ENCODE measurements at places on chromosomes 11 and 22. TPM values are rescaled to one million over a fixed set of nuclear protein-coding genes. Genes with fewer than 3 reads are reported as not detected.
A peak's percentile ranks its signal among the peaks of the same experiment; 100 is the strongest.

GRCh38 chr11:98955551-98955950, 65.2 kb upstream of the CNTN5 start:
- H3K4me1 ChIP-seq, result no peaks in the 10 kb centered on the region
- H3K27me3 ChIP-seq, result no peaks in the 10 kb centered on the region
- no peak for DNase-seq
- H3K4me3 ChIP-seq, result no peak overlapping the region
- no peaks in the 10 kb centered on the region for H3K36me3 ChIP-seq

Gene CHST1
- polyA plus RNA-seq, result 3.3 TPM

Gene SCGB1C1
- polyA plus RNA-seq, result not detected

DNA sequence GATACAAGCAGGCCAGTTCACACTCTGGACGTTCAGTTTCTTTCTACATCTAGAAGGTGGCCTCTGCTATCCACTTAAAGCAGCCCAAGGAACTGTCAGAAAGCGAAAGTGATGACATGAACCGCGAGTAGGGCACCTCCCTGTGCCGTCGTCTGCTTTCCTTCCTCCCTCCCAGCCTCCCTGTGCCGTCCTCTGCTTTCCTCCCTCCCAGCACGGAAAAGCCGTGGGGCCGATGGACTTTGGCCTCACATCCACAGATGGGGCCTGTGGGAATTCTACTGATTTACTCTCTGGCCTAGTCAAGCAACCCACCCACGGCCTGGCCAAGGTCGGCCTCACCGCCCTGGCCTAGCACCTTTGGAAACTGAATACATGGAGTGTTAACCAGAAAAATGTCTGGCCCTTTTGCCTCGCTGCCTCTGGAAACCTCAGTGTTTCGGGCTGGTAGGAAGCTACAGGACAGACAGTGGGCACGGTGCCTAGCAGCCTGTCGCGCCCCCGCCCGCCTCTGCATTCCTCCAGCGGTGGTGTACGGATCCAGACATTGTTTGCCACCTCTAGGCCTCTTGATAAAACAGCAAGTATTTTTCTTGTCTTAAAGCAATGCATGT, 14.2 kb downstream of the PEX26 start:
- peaks cover 4% of the 10 kb centered on the region for H3K4me1 ChIP-seq
- H3K4me3 ChIP-seq, result no peak overlapping the region
- H3K27me3 ChIP-seq, result no peaks in the 10 kb centered on the region
- peak; percentile 93 for DNase-seq

- no peak for DNase-seq
- H3K4me3 ChIP-seq, result no peak overlapping the region
- no peak overlapping the region for H3K27ac ChIP-seq
These were observed 33.0 kb downstream of the PPP6R2 start for GRCh38 chr22:50376085-50376651.

DNA sequence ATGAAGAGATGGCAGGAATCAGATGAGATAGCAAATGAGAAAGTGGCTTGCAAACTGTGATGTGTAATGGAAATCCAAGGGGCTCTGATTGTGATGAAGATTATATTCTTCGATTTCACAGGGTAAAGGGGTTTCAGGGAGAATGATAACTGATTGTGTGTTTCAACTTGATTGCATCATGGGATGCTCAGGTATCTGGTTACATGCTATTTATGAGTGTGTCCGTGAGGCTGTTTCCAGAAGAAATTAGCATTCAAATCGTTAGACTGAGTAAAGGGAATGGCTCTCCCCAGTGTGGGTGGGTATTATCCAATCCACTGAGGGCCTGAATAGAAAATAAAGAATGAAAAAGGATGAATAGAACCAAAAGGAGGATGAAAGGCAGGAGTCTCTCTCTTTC, 278.7 kb upstream of the LARGE1 start:
- H3K27ac ChIP-seq, result no peak overlapping the region
- no peaks in the 10 kb centered on the region for H3K36me3 ChIP-seq
- H3K4me3 ChIP-seq, result no peak overlapping the region
- no peaks in the 10 kb centered on the region for H3K4me1 ChIP-seq
- no peaks in the 10 kb centered on the region for H3K27me3 ChIP-seq
- no peak for DNase-seq

DNA sequence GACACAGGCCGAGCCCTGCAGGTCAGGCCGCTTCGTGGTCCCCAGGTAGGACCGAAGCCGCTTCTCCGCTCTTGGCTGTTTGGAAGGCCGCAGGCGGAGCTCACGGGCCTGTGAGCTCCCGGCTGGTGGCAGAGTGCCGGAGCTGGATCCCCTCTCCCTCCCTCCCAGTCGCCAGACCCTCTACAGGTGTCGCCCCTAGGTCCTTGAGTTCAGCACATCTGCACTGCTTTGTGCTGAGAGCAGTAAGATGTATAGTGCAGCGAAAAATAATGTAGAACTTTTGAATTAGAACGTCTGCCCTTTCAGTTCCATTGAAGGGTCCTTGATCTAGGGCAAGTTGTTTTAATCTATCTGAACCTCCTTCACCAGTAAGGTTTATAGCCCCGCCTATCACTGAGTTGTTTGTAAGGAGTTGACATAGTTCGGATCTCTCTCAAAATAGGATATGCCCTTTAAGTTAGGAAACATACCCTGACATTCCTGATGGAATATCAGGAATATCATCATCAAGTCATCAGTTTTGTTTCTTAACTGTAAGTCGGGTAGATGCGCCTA, 419 bp downstream of the ANKRD49 start:
- DNase-seq, result no peak
- peak overlapping the region; percentile 54 for H3K4me3 ChIP-seq
- H3K36me3 ChIP-seq, result peaks cover 8% of the 10 kb centered on the region

Gene DMC1
- not detected for polyA plus RNA-seq

Gene CCDC188
- not detected for polyA plus RNA-seq

GRCh38 chr11:116808262-116809175, 14.6 kb downstream of the APOA4 start:
- H3K4me1 ChIP-seq, result no peaks in the 10 kb centered on the region
- no peak overlapping the region for H3K4me3 ChIP-seq
- no peaks in the 10 kb centered on the region for H3K27me3 ChIP-seq
- H3K36me3 ChIP-seq, result no peaks in the 10 kb centered on the region
- H3K27ac ChIP-seq, result no peak overlapping the region

DNA sequence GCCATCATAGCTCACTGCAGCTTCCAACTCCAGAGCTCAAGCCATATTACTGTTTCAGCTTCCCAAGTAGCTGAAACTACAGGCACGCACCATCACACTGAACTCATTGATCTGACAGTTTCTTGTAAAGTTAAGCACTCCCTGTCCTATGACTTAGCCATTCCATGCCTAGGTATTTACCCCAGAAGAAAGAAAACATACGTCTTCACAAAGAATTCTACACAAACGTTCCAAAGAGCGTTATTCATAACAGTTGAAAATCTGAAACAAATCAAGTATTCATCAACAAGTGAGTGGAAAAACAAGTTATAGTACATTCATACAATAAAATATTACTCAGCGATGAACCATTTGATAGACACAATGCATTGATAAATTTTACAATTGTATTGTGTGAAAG, 7.8 kb upstream of the NLRP10 start:
- no peak overlapping the region for H3K27ac ChIP-seq
- no peak overlapping the region for H3K4me3 ChIP-seq
- no peaks in the 10 kb centered on the region for H3K27me3 ChIP-seq
- H3K36me3 ChIP-seq, result no peaks in the 10 kb centered on the region
- no peak for DNase-seq

DNA sequence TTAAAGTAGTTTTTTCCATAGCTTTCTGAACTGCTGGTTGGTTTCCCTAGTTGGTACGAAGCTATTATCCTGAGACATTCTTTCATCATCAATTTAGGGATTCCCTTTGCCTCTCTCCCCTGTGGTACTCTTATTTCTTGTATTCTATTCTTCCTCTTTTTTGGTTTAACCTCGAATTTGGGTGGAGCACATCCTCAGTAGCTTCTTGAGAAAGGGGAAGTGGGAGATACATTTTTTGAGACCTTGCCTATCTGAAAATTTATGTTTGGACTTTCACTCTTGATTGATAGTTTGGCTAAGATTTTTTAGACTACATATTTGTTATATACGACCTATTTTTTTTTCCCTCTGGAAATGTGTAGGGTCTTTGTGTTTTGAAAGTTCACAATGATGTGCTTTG, 121.7 kb upstream of the ZBED5 start:
- DNase-seq, result no peak
- no peak overlapping the region for H3K4me3 ChIP-seq
- no peaks in the 10 kb centered on the region for H3K27me3 ChIP-seq
- H3K4me1 ChIP-seq, result no peaks in the 10 kb centered on the region
- H3K27ac ChIP-seq, result no peak overlapping the region
- no peaks in the 10 kb centered on the region for H3K36me3 ChIP-seq

DNA sequence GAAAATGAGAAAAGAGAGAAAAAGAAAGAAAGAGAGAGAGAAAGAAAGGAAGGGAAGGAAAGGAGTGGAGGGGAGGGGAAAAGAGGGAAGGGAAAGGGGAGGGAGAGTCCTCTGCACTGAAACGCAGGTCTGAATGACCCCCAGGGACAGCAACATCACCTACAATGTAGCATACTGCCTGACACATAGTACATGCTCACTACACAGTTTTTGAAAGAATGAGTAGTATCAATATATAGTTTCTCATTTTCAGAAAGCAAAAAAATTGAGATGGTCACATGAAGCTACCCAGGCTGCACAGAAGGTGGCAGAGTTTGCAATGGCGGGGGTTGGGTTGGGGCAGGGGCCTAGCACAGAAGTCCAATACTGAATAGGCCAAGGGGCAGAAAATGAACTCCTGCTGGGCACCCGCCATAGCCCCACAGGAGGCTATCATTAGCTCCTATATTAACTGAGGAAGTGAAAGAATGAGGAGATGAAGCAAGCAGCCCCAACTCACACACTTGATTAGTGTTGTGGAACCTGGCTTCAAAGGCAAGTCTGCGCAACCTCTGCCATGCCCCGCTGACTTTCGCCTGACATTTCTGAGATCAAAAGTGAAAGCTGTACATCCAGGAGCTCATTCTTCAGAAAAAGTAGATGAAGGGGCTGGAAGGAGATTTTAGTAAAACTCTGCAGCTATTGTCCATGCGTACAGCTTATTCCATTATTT, 241.2 kb upstream of the SYN3 start:
- H3K4me1 ChIP-seq, result peaks cover 6% of the 10 kb centered on the region
- H3K36me3 ChIP-seq, result no peaks in the 10 kb centered on the region
- H3K27me3 ChIP-seq, result no peaks in the 10 kb centered on the region
- H3K27ac ChIP-seq, result no peak overlapping the region
- H3K4me3 ChIP-seq, result no peak overlapping the region
- no peak for DNase-seq

Gene CABP4
- not detected for polyA plus RNA-seq

GRCh38 chr22:42313804-42314581, 43.5 kb upstream of the TCF20 start:
- H3K4me1 ChIP-seq, result peaks cover 66% of the 10 kb centered on the region
- H3K4me3 ChIP-seq, result no peak overlapping the region
- peak; percentile 75 for DNase-seq

Gene PYGM
- polyA plus RNA-seq, result 260 TPM

- H3K27ac ChIP-seq, result peak overlapping the region; percentile 93
- peaks cover 18% of the 10 kb centered on the region for H3K4me1 ChIP-seq
- peak; percentile 19 for DNase-seq
- peak overlapping the region; percentile 88 for H3K4me3 ChIP-seq
- no peaks in the 10 kb centered on the region for H3K27me3 ChIP-seq
These were observed 619 bp downstream of the MSANTD2 start for GRCh38 chr11:124799348-124800225.

GRCh38 chr22:41285441-41285819, 557 bp downstream of the RANGAP1 start:
- H3K4me1 ChIP-seq, result peaks cover 11% of the 10 kb centered on the region
- peak; percentile 67 for DNase-seq
- no peaks in the 10 kb centered on the region for H3K27me3 ChIP-seq
- H3K27ac ChIP-seq, result peak overlapping the region; percentile 80
- peaks cover 5% of the 10 kb centered on the region for H3K36me3 ChIP-seq

DNA sequence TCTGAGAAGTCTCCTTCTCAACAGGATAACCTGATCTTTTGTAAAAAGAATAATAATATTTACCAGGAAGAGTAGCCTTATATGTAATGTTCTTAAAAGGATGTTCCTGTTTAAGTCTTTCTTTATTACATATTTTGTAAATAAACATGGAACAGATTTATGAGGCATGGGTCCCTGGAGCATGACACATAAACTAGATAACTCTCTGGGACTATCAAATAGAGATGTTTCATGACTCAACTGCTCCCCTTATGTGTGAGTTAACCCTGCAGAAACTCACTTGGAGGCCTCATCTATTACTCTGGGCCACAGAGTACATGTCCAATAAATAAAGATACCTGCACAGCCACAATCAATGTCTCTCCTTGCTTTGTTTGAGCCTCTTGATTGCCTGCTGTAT, 64.6 kb downstream of the GDPD4 start:
- H3K4me3 ChIP-seq, result no peak overlapping the region
- no peak overlapping the region for H3K27ac ChIP-seq
- H3K36me3 ChIP-seq, result no peaks in the 10 kb centered on the region
- H3K4me1 ChIP-seq, result no peaks in the 10 kb centered on the region
- DNase-seq, result no peak

GRCh38 chr22:36589856-36590255, 60.9 kb upstream of the EIF3D start:
- H3K27me3 ChIP-seq, result no peaks in the 10 kb centered on the region
- DNase-seq, result no peak
- no peak overlapping the region for H3K4me3 ChIP-seq
- H3K27ac ChIP-seq, result no peak overlapping the region
- H3K36me3 ChIP-seq, result no peaks in the 10 kb centered on the region
- no peaks in the 10 kb centered on the region for H3K4me1 ChIP-seq

- peak overlapping the region; percentile 32 for H3K27ac ChIP-seq
- H3K27me3 ChIP-seq, result no peaks in the 10 kb centered on the region
- DNase-seq, result no peak
- H3K4me3 ChIP-seq, result no peak overlapping the region
- no peaks in the 10 kb centered on the region for H3K4me1 ChIP-seq
These were observed 7.3 kb upstream of the ARAP1 start for GRCh38 chr11:72759468-72759985.

DNA sequence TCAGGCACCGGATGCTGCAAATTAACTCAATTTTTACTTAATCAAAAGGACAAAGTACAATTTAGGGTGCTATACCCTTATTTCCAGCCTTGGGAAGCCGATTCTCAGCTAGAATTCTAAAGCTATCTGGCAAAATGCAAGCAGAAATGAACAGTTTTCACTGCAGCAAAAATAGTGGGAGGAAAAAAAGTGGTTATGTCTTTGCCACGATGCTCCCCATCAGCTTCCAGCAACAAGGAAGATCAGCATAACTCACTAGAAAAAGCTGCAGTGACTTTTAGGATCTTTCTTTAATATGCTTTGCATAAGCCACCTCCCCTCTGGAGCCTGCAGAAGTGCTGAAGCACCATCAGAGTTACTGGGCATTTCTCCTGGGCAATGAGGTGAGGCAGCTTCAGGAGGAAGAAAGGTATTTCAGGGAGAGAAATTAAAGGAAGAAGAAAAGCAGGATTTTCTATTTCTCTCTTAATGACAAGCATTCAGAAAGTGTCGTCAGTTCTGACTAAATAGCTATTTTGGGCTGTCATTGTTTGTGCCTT, 702.9 kb downstream of the DLG2 start:
- no peak for DNase-seq
- no peak overlapping the region for H3K27ac ChIP-seq
- H3K36me3 ChIP-seq, result no peaks in the 10 kb centered on the region
- H3K27me3 ChIP-seq, result no peaks in the 10 kb centered on the region
- no peak overlapping the region for H3K4me3 ChIP-seq

Gene OR6A2
- polyA plus RNA-seq, result not detected

Gene DERL3
- 55.3 TPM for polyA plus RNA-seq

Gene APOC3
- polyA plus RNA-seq, result 2.6 TPM

Gene SPI1
- 1.3 TPM for polyA plus RNA-seq

Gene PANX3
- not detected for polyA plus RNA-seq

Gene GPHA2
- not detected for polyA plus RNA-seq

GRCh38 chr22:17064498-17065100, 20.2 kb upstream of the IL17RA start:
- H3K27ac ChIP-seq, result peak overlapping the region; percentile 94
- no peak overlapping the region for H3K4me3 ChIP-seq
- H3K4me1 ChIP-seq, result peaks cover 23% of the 10 kb centered on the region
